ENCODE measurements at places on chromosomes 1 and 21.
A peak's percentile ranks its signal among the peaks of the same experiment; 100 is the strongest.

DNA sequence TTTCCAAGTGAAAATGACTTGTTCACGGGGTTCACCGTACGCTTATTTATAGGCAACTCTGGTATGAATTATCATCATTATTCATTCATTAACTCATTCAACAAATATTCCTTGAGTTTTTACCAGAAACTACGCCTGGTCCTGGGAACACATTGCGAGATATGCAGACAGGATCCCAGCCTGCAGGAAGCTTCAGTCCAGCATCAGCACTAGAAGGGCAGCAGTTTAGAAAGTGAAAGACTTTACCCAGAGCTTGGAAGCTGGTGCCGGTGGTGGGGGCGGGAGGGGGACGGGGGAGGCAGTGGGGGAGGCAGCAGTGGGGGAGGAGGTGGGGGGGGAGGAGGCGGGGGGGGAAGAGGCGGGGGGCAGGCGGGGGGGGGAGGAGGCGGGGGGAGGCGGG is 55.9 kb downstream of the SETD4 start:
- DNase-seq: no peak

DNA sequence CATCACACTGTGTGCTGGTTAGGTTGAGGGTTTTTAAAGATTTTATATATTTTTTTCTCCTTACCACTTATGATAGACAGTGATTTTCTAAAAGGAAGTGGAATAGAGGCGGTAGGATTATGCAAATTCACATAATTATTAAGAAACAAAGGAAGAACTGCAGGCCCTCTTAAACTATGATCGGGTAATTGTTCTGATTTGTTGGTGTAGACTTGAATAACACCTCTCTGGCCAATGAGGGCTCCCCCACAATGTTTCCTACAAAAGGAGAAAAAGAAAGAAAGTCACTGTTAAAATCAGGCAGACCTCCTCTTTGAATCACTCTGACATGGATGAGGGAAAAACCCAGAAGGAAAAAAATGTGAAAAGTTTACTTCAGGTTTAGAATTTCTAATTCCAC is 241.6 kb downstream of the RPS6KC1 start:
- no peak for DNase-seq

DNA sequence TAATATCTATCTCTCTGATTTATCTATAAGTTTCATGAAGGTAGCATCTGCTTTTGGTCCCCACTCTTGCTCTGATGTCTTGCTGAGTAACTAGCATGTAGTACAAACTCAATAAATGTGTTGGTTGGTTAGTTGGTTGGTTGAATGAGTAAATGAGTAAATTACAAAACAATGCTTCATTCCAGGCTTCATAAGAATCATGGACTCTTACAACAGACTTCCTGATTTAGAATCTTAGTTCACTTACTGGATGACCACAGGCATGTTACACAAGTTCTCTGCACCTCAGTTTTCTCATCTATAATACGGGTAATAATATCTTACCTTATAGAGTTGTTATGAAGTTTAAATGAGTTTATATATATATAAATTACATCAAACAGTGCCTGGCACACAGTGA is 98.6 kb downstream of the ZNF281 start:
- no peak for DNase-seq

DNA sequence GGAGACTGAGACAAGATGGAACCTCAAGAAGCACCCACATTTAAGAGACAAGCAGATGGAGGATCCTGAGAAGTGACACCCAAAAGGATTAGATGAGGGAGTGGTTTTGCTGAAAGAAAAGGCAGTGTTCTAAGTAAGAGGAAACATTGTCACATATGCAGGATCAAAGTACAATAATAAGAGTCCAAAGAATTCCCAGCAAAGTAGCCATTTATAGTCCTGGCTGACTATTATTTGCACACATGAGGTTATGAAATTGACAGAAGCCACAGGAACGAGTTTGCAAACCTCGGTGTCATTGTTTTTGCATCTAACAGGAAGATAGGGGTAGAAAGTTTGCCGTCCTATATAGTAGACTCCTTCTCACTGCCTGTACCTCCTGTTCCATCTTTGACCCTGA is 41.3 kb downstream of the CHRM3 start:
- no peak for DNase-seq

GRCh38 chr21:36733857-36734256 is 34.9 kb downstream of the SIM2 start:
- no peak for DNase-seq

- no peak for DNase-seq
Observed at GRCh38 chr1:206705191-206705590, 20.5 kb downstream of the MAPKAPK2 start.

DNA sequence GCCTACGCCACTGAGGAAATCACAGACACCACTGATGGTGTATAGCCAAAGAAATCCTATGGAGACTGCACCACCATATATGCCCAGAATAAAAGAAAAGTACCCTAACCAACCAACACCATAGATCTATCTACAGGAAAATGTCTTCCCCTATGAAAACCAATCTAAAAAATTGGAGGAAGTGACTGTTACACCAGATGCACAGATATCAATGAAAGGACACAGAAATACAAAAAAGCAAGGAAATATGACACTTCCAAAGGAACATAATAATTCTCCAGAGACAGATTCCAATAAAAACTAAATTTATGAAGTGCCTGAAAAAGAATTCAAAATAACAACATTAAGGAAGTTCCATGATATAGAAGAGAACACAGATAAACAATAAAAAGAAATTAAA is 56.8 kb upstream of the BCL10 start:
- DNase-seq: no peak

DNA sequence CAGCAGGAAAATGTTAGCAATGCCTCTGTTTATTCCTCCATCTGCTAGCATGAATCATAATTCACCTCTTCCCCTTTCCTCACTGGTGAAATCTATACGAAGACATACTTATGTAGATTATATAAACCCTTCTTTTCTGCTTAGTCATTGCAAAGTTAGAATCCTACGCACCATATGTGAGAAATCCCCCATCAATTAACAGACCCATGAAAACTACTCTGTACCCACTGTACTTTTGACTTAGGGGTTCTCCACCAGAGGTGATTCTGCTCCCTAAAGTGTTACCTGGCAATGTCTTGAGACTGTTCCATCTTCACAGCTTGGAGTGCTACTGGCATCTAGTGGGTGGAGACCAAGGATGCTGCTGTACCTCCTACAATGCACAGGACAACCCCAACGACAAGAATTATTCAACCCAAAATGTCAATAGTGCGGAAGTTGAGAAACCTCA is 49.6 kb upstream of the KCTD3 start:
- DNase-seq: no peak

- no peak for DNase-seq
Observed at GRCh38 chr1:110604586-110605148, 1.5 kb downstream of the KCNA2 start.

DNA sequence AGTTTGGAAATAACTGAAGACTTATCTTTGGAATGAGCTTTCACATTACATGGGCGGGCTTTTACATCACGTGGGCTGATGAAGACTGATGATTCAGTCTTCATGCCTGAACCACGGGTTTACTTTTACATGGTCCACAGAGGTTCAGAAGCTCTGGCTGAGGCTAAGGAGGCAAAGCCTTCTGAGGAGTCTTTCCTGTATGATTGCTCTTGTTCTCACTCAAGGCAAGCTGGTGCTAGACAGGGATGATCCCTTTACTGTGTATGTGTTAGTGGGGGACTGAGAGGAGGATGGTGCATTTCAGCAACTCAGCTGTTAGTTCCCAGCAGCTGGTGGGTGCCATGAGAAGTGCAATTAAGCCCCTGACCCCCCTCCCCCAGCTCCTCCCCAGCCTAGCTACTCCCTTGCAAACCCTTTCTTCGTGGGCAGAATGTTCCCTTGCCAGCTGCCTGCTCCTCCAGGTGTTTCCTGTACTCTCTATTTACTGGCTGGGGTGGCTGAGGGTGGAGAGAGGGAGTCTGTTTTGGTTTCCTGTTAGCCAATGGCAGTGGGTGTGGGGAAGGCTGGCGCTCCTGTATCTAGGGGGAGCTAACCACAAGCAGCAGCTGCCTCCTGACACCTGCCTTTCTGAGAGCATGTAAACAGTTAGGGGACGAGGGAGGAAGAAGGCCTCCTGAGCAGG is 15.4 kb downstream of the BTG2 start:
- no peak for DNase-seq

GRCh38 chr1:233240829-233241682 is 54.5 kb downstream of the PCNX2 start:
- no peak for DNase-seq

DNA sequence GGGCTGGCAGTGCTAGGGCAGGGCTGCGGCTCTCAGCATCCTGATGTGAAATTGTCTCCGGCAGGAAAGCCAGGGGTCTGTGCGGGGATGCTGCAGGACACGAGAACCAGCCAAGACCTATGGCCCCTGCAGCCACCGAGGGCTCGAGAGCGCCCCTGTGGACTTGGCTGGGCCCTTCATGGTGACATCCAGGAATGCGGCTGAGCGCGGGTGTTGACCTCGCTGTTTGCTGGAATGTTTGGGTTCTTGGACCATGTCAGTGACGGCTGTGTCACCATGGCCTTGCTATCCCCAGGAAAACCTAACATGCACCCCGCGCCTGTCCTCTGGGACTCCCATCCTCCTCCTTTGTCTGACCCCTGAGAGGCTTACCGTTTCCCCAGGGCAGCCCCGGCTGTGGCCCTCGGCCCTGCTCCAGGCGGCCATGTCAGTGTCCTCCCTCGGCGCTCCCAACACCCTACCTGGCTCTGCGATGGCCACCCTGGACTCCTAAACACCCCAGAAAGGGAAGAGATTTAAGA is 14.3 kb upstream of the C1orf174 start:
- no peak for DNase-seq

DNA sequence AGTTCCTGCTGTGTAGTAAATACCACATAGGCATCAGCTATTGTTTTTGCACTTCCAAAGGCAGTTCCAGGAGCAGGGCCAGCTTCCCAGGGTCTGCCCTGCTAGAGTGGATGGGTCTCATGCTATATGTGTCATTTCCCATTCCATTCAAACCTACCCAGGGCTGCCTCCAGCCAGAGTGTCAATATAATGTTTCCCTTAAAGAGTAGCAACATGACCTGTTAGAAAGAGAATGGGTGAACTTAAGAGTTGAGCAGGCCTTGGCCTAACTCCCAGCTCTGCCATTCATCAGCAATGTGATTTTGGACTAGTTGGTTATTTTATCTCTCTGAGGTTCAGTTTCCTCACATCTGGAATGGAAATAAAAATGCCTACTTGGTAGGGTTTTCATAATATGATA is 44.9 kb downstream of the RAB3B start:
- DNase-seq: no peak

- no peak for DNase-seq
Observed at GRCh38 chr21:43777953-43778352, 1.8 kb upstream of the CSTB start.

GRCh38 chr1:156571919-156572662 is at the start of gene IQGAP3:
Gene IQGAP3 (minus strand): TSS chr1:156572565. CDS start chr1:156572529, 36 bp downstream.
- DNase-seq: peak; percentile 43

DNA sequence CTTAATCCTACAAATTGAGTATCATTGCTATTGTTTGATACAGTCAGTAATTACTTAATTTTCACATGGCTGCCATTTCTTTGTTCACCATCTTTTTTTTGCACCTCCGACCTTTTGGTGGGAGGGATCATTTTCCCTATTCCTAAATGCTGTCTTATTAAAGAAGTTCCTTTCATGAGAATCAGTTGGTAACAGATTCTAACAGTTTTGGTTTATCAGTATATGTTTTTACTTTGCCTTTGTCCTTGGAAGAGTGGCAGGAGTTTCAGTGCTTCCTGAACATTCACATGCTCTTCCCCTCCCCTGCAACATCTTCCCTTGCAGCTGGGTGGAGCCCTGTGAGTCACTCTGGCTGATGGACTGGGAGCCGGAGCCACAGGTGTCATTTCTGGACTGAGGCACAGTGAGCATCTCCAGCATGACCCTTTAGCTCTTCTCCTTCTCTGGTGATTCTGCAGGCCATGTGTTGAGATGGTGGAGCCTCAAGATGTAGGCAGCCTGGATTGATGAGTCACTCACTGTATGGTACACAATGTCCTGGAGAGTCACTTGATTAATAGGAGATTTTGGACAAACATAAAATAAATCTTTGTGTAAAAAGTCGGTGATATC is 217.7 kb downstream of the URB2 start:
- no peak for DNase-seq

DNA sequence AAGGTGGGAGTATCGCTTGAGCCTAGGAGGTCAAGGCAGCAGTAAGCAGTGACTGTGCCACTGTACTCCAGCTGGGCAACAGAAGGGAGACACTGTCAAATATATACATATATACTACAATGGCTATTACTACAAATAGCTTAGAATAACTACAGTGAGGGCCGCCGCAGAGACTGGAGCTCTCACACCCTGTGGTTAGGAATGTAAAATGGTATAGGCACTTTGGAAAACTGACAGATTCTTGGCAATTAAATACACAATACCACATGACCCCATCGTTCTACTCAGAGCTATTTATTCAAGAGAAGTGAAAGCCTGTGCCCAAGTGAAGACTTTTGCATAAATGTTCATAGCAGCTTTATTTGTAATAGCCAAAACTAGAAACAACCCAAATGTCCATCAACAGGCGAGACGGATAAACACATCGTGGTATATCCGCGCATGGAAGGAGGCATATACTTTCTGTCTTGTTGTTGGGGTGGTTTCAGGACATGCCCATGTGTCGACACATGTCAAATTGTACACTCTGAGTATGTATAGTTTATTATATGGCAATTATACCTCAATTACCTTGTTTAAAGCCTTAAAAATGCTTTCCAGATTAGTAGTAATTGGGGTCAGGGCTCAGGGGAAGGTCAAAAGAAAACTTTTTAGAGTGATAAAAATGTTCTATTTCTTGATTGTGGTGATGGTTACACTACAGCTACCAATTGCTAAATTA is 123.4 kb downstream of the RIPK4 start:
- DNase-seq: no peak

DNA sequence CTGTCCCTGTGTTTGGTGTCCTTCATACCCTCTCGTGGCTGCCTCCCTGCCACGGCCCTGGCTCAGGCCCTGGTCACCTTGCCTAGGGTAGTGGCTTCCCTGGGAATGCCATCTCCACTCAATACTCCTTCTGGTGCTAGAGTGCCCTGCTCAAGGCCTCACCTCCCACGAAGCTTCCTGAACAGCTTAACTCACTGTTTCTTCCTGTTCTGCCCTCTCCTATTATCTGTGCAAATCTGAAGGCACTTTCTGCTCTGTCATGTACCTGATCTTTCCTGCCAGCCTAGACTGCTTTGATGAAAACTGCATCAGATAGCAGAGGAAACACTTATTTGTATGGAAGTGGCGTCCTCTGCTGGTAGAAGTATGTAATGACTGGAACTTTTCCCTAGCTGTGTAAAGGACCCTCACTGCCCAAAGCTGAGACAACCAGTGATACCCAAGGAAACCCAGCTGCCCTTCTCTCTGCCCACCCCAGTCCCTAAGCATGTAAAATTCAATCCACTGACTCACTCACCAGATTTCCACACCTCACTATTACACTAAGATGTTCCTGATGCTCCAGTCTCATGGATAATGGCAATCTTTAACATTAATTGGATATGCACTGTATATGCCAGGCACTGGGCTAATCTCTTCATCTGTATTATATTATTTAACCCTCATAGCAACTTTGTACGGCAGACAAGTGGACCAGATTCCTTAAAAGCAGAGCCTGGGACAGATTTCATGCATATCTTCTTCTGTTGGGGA is 36.2 kb upstream of the BTG2 start:
- no peak for DNase-seq

Measured in stimulated activated CD8-positive, alpha-beta memory T cell treated with anti-CD3 and anti-CD28 coated beads, Interleukin-15, amount 100 ng/mL, for 24 hours (primary cell).